Lower lobe of right lung (tissue), 2 donors: ENCODE measurements at places on chromosomes 1 and 21. TPM values are rescaled to one million over a fixed set of nuclear protein-coding genes. Genes with fewer than 3 reads are reported as not detected.

- DNase-seq, result no peak
Observed at GRCh38 chr21:16535626-16536025, 805.8 kb downstream of the USP25 start.

DNA sequence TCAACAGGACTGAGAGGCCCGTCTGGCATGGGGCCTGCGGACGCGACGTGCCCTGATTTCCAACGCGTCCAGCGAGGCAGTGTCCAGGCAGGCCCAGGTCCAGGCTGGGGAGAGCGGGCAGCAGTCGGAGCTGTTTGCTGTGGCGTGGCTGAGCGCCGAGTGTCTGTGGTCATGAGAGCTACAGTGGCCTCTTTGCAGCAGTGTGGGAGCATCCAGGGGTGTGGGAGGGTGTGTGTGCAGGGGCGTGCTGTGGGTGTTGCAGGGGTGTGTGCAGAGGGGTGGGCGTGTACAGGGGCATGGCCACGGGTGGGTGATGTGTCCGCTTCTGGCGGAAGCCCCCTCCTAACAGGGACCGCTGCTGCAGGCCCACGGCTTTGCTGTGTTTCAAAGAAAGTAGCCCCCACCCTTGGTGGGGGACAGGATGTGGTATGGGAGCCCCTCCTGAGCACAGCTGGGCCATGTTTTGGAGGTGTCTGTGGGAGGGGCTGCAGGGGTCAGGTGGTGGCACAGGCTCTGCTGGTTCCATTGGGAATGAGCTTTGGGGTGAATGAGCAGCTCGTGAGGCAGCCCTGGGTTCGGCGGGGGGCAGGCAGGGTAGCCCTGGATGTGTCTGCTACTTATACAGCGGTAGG lies 17.7 kb downstream of the PLCH2 start:
- no peak for DNase-seq

GRCh38 chr1:201374364-201374763 lies 3.1 kb downstream of the TNNT2 start:
- DNase-seq, result no peak

- no peak for DNase-seq
Observed at GRCh38 chr1:86714561-86715244, 10.3 kb downstream of the SH3GLB1 start.

- DNase-seq, result no peak
Observed at GRCh38 chr1:149915429-149916192, 2.0 kb downstream of the SV2A start.

- no peak for DNase-seq
Observed at GRCh38 chr1:58165073-58165472, 381.5 kb downstream of the OMA1 start.

- DNase-seq, result no peak
Observed at GRCh38 chr1:110272045-110272444, 61.9 kb downstream of the KCNC4 start.

DNA sequence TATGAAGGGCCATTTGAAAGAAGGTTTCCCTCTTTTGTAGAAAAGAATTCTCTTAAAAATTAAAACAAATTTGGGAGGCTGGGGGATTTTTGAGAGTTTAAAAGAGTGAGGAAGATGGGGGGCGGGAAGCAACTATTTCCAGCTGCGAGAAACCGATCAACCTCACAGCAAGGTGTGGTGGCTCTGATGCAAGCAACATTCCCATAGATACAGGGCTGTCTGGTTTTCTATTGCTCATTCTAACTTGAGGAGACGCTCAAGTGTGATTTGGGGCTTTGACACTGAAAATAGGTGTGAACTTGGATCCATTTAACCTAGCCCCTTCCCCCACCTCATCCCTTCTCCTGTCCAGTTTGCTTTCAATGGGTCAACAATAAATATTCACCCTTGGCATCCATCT lies 7.2 kb downstream of the RUNX1 start:
- no peak for DNase-seq

DNA sequence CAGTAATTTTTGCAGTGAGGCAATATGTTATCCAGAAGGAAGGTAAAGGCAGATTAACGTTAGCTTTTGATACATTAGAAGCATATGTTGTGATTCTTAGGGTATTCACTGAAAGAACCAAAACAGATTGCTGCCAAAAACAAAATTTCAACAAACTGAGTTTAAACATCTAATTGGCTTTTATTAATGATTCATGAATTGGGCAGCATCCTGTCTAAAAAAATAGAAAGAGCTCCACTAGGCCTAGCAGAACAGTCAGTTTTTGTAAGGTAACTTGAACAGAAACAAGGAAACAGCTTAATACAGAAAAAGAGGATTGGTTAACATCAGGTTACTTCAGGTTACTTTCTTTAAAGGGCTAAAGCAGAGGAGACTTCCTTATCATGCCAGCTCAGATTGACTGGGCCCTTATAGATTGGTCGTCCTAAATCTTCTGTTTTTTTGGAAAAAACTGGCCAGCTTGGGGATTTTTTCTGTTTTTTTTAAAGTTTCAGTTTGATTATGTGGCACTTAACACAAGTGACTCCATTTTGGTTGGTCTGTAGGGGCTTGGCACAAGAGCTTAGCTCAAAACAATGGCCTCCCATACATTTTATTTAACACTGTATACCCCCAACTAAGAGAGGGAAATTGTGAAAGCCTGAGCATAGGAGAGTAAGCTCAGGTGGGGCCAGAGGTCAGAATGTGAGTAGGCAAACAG lies 36.8 kb upstream of the GALNT2 start:
- no peak for DNase-seq

DNA sequence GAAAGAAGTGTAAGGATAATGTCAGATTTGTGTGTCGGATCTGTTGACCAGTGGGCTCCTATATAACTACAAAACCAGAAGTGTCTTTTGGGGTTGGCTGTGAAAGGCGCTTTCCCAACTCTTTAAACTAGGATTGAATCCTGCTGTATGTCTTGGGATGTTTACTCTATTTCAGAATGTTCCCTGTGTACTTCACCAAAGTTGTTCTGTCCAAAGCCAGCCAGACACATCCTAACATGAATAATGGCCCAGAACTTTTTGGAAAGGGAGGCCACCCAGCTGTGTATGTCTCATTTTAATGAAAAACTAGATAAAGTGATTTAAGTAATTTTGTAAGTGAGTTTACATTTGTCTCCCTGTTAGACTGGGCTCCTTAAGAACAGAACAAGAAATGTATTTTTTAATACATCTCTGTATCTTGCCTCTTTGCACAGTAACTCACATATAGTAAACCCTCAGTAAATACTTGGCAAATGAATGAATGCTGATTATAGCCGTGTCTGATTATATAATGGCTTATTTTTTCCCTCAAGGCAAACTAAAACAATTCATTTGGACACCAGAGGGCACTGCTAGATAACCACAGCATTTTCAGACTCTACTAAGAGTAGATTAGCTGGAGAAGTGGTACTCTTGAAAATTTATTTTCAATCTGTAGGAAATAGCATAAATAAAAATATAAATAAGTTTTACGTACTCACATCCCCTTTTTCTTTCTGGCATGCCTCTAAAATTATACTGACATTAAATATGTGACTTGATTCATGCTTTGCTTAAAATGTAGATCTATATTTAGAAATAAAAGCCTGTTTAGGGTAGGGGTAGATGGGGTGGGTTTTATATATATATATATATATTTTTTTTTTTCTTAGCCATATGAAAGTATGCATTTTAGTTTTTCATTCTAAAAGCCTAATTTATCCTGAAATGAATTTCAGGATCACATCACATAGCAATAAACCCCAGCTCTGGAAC lies 23.8 kb downstream of the TSEN15 start:
- DNase-seq, result no peak

DNA sequence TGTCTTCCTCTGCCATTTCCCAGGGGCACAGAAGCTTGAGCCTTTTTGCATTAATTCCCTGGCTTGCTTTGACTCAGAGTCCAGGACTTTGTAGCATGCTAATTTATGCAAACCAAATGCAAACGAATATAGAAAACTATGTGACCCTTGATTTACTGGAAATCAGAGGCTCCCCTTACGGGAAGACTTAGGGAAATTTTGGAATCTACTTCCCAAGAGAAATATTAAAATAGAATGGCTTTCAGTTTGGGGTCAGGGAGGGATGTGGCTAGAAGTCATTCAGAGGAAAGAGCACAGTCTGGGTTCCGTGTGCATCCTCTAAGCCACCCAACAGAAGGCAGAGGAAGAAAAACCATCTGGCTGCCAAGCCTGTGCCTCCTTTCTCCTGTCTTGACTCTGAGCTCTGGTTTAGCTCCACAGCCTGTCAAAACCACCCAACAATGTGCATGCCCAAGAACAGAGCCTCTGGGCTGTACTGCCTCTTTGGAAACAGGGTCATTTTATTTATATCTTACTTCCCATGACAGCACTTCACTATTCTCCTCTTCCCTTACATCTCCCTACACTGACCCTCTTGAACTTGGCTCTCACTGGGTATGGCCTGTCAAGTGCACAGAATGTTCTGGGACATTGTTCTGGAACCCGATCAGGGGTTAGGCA lies 30.1 kb downstream of the ATF3 start:
- DNase-seq, result no peak

GRCh38 chr1:70979313-70979712 lies 68.3 kb downstream of the PTGER3 start:
- no peak for DNase-seq

GRCh38 chr1:153353226-153353947 lies 4.3 kb upstream of the S100A9 start:
- DNase-seq, result no peak

GRCh38 chr1:35499231-35499630 lies 58.0 kb downstream of the KIAA0319L start:
- no peak for DNase-seq

DNA sequence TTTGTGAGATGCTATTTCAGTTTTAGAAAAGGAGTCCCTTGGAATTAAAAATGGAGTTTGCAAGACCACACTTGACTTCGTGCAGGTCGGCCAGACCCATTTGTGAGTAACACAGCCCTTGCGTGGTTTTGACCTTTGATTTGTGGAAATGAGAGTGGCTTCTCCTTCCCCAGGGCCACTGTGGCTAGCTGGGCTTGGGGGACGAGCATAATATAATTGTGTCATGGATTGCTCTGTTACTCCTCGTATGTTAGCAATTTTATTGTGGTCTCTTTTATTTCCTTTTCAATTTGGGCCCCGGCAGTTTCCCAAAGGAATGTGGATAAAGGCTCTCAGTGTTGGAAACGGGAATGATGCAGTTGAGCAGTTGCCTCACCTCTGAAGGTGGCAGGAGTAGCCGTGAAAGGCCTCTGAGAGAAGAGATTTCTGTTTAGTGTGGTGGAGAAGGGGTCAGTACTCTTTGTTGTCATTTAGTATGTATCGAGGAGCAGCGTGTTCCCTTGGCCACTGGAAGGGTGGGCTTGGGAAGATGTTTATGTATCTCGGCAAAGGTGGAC lies 194.6 kb downstream of the PBX1 start:
- no peak for DNase-seq

DNA sequence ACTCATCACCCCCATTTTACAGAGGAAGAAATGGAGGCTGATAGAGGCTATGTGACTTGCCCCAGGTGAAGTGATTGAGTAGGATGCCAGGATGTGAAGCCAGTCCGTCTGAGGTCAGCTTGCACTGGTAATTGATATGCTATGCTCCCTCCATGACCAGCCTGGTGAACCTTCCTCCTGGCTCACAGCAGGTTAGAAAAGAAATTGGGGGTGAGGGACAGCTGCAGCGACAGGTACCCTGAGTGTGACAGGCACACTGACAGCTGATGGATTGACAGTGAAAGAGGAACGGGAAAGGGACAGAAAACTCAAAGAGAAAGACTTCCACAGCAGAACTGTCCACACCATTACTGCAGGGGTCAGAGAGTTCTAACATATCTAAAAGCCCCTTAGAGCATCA lies 102.1 kb downstream of the SUSD4 start:
- DNase-seq, result no peak

DNA sequence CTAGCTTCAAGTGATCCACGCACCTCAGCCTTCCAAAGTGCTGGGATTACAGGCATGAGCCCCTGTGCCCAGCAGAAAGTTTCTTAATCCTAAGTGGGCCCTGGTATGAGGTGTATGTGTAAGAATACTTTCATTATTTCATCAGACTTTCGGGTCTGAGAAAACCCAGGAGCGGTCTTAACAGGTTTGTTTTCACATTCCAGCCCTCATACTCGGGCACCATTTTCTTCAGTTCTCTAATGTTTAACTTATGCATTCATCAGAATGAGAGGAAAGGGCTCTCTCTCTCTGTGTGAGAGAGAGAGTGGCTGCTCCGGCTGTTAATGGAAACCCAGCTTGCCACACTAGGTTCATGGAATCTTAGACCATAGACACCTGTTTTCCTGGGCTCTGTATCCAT lies 4.2 kb upstream of the PADI1 start:
- DNase-seq, result no peak

- DNase-seq, result no peak
Observed at GRCh38 chr1:1603671-1604373, 3.9 kb upstream of the FNDC10 start.

GRCh38 chr1:167714098-167714438 lies 7.7 kb upstream of the MPZL1 start:
- no peak for DNase-seq

GRCh38 chr1:63547621-63548294 lies 24.4 kb downstream of the EFCAB7 start:
- DNase-seq, result no peak

- DNase-seq, result no peak
Observed at GRCh38 chr1:101022294-101022693, 3.3 kb downstream of the DPH5 start.

- DNase-seq, result no peak
Observed at GRCh38 chr1:182164273-182164672, 102.8 kb upstream of the ZNF648 start.

GRCh38 chr21:25879203-25879602 lies 144.4 kb downstream of the GABPA start:
- no peak for DNase-seq

DNA sequence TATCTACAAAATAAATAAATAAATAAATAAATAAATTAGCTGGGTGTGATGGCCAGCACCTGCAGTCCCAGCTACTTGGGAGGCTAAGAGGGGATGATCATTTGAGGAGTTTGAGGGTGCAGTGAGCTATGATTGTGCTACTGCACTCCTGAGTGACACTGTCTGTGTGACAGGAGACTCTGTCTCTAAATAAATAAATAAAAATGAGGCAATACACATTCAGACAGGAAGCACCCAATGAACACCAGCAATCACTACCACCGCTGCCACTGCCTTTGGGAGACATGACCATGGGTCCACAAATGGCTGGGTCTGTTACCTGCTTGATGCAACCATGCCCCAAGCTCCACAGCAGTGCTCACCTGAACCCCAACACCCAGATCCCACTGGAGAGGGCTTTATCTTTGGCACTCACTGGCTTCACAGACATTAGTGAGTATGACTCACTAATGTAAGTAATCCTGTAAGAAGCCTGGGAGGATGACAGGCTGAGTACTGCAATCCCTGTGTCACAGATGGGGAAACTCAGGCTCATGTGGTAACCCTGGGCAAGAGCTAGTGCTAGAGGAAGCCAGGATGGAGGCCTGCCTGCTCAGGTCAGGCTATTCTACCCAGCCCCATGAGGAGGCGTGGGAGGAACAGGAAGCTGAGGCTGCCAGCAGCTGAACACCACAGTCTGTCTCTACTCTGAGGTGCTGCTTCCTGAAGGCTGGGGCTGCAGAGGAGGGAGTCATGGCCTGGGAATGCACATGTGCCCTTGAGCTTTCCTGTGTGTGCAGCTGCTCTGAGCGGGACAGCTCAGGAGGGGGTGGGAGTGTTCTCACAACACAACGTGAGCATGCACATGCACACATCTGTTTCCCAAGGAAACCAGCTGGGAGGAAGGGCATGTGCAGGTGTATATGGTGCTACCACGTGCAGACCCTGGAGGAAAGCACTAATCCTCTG lies 43.0 kb downstream of the SLC9A1 start:
- DNase-seq, result peak; percentile 93

The RAP1GAP gene
- 33.7 TPM for total RNA-seq

The BATF3 gene
- 12.8 TPM for total RNA-seq

The NEK2 gene
- 0.77 TPM for total RNA-seq

The LCE2A gene
- not detected for total RNA-seq

The ENO1 gene
- 580 TPM for total RNA-seq

The FAM167B gene
- total RNA-seq, result 21.9 TPM
